Suprapubic skin (tissue), 4 donors: ENCODE measurements at places on chromosomes 11 and 22. TPM values are rescaled to one million over a fixed set of nuclear protein-coding genes. Genes with fewer than 3 reads are reported as not detected.
A peak's percentile ranks its signal among the peaks of the same experiment; 100 is the strongest.

CAPRIN1 gene
- 123 TPM for total RNA-seq

MYOD1 gene
- not detected for total RNA-seq

RBMXL2 gene
- total RNA-seq: not detected

KRTAP5-9 gene
- 1.4 TPM for total RNA-seq

GRCh38 chr11:125071435-125071834, 8.3 kb downstream of the SLC37A2 start:
- peaks cover 6% of the 10 kb centered on the region for H3K27me3 ChIP-seq
- H3K36me3 ChIP-seq: no peaks in the 10 kb centered on the region
- H3K4me3 ChIP-seq: no peak overlapping the region
- no peak for DNase-seq
- H3K27ac ChIP-seq: peak overlapping the region; percentile 26

DNA sequence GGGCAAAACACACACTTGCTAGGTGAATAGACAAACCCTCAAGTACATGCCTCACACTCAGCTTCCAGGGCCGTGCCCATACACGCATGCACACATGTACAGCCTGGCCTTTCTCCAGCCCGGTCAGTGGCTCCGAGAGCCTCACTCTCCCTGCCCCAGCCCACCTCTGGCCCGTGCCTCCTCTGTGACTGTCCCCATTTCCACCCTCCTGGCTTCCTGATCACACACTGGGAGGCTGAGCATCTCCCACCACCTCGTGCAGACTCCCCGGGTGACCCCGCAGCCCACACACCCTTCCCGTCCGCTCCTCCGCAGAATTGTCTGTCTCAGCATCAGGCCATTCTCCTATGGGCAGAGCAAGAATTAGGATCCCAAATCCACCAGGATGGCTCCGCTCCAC, 634.1 kb downstream of the TBC1D22A start:
- no peaks in the 10 kb centered on the region for H3K36me3 ChIP-seq
- H3K27ac ChIP-seq: no peak overlapping the region
- no peaks in the 10 kb centered on the region for H3K4me1 ChIP-seq
- no peak overlapping the region for H3K4me3 ChIP-seq
